HEK293T (cell line): ENCODE measurements at places on chromosomes 1 and 21.

- DNase-seq, result no peak
Measured at GRCh38 chr1:19484338-19484797, 971 bp downstream of the CAPZB start.

- no peak for DNase-seq
Measured at GRCh38 chr1:9929431-9930385, 13.5 kb downstream of the LZIC start.

GRCh38 chr1:228958121-228958520, 222.8 kb downstream of the RHOU start:
- DNase-seq, result peak; percentile 3

DNA sequence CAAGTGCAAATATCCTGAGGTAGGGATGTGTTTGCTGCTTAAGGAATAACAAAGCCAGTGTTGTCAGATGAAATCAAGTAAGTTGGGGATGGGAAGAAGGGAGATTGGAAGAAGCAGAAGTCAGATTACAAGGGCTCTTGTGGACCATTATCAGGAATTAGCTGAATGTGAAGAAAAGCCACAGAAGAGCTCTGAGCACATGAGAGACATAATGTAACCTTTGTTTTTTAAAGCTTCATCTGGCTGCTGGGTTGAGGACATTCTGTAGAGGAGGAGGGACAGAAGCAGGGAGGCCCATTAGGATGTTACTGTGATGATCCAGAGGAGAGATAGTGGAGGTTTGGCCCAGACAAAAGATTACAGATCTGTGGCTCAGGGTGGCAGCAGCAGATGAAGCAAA, 111.7 kb downstream of the DUSP10 start:
- DNase-seq, result no peak

DNA sequence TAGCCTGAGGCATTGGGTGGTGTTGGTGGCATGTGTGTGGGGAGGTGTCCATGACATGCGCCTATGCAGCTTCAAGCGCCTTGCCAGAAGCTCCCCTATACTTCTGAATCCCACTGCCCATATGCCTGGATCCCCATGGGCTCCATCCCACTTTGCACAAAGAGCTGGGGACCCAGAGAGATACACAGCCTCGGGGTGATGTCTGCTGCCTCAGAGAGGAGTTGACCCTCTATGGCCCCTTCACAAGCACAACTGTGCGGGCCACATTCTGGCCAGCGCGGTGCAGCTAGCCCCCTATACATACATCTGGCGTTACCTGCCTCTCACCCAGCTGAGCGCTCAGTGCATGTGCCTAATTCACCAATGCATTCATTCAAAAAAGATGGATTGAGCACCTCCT, 9.6 kb upstream of the PTPRF start:
- no peak for DNase-seq
